ENCODE measurements at places on chromosomes 2 and 18.
A peak's percentile ranks its signal among the peaks of the same experiment; 100 is the strongest.

GRCh38 chr2:59734743-59735142, 818.7 kb downstream of the BCL11A start:
- DNase-seq: no peak

DNA sequence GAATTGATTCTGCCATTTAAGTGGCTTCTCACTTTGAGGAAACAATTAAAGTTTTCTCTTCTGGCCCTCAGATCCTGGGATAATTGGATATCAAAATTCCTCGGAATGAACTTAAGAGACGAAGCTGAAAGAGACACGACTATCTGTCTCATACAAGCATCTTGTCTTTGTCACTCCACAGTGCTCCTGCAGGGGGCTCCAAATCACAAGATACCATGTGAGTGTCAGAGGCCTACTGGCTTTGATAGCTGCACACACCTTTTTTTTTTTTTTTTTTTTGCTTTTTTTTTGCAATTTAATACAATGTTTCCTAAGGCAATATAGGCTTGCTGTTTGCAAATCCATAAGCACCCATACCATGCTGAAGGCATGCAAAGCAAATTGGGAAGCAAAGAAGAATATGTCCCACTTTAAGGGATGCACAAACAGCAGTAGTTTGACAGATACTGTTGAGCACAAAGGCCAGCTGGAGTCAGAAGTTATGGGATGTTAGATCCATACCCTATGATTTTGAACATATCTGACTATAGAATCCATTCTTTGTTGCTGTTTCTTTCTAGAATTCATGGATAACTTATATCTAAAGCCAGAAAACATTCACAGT, 109.0 kb upstream of the CBLN2 start:
- DNase-seq: peak; percentile 56

GRCh38 chr2:86476918-86477317, 35.7 kb downstream of the KDM3A start:
- DNase-seq: no peak

DNA sequence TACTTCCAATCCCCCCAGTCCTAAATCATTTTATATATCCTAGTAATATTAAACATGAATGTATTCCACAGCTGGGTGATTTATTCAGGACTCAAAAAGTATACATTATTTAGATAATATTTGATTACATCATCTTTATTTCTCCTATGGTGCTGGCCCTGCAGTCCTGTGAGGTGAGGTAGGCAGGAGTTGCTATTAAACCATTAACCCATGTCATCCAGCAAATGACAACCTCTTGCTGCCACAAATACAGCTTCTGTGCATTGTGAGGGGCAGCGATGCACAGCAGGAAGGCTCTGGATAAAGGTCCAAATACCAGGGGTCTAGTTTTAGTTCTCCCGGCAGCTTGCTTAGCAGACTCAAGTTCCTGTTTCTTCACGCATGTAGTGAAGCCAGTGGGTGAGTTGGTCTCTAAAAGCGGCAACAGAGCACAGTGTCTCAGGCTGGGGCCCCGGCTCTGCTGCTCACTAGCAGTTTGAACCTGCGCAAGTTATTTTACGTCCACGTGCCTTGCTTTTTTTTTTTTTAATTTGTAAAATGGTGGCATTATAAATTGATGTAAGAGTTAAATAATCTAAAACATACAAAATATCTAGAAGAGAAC, 36.1 kb downstream of the INSIG2 start:
- DNase-seq: peak; percentile 11

GRCh38 chr2:211931314-211931713, 607.3 kb downstream of the ERBB4 start:
- DNase-seq: no peak

- peak; percentile 40 for DNase-seq
These were observed 87.1 kb downstream of the SS18 start for GRCh38 chr18:26003356-26003755.

GRCh38 chr2:235556086-235556485, 62.2 kb downstream of the AGAP1 start:
- no peak for DNase-seq

GRCh38 chr18:61852496-61852895, 40.3 kb downstream of the RNF152 start:
- no peak for DNase-seq

GRCh38 chr2:186968277-186968676, 119.3 kb upstream of the ZSWIM2 start:
- no peak for DNase-seq

- no peak for DNase-seq
These were observed 3.4 kb downstream of the FBLN7 start for GRCh38 chr2:112141626-112142007.

DNA sequence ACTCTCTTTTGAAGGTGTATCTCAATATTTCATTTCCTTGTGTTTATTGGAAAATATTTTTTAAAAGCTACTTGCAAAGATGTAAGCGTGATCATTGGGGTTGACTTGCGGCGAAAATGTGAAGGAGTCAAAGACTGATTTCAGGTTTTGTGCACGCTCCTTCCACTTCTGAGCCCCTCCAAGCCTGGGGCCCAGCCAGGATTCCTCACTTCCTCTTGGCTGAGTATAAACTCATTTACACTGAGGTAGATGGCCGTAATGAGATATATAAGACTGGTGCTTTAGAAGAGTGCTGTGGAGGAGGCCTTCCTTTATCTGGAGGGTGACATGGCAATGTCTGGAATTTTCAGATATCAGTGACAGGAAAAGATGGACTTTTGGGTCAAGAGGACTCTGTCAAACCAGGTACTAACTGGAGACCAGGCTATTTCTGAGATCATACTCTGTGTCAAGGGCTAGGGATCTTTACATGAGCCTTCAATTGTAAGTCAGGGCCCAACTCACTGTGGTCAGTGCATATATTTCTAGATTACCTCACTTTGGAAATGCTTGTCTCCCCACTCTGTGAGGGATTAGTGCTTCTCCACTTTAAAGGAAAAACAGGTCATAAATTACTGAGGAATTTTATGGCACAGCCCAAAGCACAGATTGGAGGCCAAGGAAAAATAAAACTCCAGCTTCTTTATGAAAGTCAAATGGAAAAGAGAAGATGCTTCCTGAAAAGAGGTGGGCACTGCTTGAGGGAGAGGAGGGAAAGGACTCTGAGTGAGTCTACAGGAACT, 22.8 kb downstream of the PRKCE start:
- no peak for DNase-seq

DNA sequence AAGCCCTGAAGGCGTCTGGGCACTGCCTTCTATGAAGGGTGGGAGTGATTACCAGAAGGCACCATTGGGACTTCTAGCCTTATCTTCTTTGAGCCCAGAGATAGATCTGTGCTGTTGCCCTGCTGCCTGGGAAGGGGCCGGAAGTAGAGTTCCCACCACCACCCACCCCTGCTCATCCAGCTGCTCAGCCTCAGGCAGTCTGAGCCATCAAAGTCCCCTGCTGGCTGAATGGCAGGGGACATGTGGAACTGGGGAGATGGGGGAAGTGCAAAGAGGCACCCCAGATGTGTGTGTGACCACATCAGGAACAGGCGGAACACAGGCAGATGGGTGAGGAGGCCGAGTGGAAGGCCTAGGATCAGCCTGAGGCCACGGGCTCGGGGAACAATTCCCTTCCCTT, 3.3 kb upstream of the WNT10A start:
- DNase-seq: no peak

DNA sequence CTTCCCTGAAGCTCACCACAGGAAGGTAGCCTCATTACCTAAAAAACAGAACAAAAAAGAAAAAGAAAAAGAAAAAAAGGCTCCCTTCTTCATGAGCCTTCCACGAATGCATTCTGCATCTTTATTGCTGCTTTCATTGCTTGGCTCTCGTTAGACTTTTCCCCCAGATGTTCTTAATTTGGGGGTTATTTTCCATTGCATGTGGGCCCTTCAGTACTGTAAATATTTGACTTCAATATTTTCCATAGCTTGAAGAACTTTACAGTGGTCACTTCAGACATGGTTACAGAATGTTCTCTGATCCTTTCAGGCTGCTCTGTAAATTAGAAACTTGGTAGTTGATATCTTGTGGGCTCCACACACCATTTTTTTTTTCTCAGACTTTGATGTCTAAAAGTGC, 65.6 kb upstream of the COPS8 start:
- DNase-seq: no peak

DNA sequence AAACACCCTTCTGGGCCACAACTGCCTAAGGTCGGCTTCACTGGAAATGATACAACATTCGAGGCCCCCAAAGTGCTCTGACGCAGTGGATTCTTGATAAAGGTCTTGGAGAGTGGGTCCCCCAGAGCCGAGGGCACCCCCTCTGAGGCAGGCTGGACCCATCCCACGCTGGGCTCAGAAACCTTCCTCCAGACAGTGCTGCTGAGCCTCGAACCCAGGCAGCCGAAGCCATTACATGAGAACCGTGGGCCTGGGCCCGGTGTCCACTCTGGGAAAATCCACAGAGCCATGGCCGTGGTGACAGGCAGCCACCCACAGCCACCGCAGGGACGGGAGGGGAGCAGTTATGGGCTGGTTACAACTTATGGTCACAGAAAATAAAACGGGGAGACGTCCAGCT, 81.4 kb upstream of the ID2 start:
- DNase-seq: no peak

DNA sequence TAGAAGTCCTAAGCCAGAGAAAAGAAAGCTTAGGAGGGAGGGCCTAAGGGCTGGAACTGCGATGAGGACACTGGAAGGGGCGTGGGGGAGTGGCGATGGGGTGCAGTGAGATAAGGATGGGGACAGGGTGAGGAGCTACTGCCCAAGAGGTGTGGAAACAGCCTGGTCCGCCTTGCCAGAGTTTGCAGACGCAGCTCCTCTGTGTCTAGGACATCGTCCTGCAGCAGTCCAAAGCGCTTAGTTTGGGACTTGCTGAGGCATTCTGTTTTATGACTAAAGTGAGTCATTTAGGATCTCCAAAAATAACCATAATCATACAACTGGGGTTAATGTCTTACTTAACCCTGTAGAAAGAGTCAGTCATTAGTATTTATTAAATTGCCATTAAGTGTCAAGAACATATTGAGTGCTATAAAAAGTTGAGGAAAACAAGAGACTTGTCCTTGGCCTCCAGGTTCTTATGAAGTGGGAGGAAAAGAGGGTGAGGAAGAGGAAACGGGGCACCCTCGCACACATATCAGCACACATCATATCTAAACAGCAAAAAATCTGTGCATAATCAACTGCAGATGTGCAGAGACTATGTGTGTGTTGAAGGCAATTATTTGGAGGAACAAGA, 74.8 kb downstream of the CDK15 start:
- DNase-seq: no peak

GRCh38 chr2:238720232-238720672, 127.6 kb upstream of the TWIST2 start:
- DNase-seq: peak; percentile 77

DNA sequence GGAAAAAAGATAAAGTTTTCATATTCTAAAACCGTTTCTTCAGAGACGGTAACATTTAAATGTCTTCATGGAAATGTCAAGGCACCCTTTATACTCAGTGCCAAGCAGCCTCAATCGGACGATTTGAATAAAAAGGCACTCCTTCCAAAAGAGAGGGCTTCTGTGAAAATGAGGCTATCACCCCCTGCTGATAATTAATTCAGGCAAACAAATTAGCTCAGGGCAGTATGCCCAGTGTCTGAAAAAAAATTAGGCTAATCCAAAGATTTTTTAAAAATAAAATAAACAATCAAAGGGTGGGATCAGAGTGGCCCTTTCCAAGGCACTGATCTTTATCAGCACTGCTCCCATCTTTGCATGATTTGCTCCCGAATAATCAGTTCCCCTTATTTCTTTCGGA, 151.0 kb upstream of the PID1 start:
- DNase-seq: no peak

DNA sequence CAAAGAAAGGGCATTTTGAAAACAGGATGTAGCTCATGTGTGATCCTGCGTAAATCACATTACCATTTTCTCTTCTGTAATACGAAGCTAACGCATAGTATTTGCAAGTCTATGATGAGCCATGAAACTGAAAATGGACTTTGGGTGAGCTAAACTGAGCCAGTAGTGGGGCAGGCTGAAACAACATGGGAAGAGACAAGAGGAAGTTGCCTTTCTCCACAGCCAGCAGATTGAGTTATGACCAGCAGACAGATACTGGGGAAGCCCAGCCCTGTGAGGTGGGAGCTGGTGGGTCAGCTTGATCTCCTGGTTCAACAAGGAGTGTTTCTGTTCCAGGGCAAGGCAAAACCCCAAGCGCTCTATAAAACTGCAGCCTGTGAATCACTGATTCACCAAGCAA, 11.8 kb downstream of the CYRIA start:
- no peak for DNase-seq

DNA sequence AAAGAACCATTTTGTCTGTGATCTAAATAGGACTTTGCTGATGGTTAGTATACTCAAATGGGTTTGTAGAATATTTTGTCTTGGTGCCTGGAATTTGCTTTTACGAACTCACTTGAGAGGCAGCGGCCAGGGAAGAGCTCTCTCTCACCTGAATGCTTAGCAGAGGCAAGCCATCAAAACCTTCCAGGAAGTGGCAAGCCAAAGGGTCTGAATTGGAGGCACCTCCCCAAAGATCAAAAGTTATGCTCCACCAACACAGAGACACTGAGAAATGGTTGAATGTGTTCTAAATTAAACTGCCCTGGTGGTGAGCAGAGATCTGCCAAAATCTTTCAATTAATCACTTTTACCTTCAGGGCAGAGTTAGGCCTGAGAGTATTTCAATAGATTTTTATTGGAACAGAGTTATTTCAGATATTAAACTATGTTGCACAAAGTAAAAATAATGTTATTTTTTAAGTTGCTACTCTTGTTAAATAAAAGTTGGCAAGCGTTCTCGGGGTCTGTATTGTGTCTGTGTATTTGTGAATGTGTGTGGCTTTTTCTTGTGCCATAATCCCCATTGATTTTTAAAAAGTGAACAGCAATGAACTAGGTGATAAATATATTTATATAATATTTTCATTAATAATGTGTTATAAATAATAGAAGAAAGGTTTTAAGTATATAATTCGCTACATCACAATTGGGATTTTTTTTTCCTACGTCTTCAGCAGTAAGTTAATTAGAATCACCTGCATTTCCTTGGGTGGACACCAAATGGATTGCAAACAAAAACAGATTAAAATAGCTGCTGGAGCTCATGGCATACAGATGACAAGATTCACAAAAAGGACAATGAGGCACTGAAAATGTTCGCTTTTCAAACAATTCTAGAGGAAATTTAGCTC, 416.1 kb downstream of the ARHGAP15 start:
- DNase-seq: no peak

GRCh38 chr2:153986488-153987229, 114.9 kb downstream of the GALNT13 start:
- peak; percentile 19 for DNase-seq

DNA sequence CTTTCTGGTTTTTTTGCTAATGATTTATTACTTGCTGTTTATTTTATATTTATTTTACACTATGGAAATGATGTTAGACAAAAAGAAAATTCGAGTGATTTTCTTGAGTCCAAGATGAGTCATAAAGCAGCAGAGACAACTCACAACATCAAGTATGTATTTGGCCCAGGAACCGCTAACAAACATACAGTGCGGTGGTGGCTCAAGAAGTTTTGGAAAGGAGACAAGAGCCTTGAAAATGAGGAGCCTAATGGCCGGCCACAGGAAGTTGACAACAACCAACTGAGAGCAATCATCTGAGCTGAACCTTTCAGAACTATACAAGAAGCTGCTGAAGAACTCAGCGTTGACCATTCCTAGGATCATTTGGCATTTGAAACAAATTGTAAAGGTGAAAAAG, 594.1 kb downstream of the SATB2 start:
- no peak for DNase-seq

Data from Calu3 (cell line).